ENCODE measurements at places on chromosomes 5 and 9.

- DNase-seq, result no peak
Observed at GRCh38 chr9:127973169-127974000, 7.4 kb downstream of the EEIG1 start.

DNA sequence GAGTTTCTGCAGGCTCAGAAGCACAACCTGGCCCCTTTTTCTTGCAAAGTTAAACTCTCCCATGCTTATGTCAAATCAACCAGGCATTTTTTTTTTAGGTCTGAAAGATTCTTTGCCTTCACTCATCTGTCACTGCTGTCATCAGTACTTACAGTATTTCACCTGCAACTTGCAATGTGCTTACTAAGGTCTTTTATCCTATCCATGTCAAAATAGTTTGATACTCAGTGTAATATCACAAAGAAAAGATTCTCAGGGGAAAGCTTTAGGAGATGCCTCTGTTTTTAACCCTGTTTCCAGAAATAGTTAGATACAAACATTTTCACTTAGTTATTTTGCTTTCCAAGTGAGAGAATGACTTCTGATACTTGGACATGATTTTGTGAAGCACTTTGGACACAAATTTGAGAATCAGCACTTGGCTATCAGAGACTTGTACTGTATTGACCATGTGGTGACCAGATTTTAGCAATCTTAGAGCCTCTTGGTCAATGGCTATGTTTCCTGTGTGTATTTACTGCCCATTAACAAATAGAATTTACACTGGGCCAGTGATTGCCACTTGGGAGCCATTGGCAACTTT is 428.2 kb downstream of the IRX1 start:
- no peak for DNase-seq

DNA sequence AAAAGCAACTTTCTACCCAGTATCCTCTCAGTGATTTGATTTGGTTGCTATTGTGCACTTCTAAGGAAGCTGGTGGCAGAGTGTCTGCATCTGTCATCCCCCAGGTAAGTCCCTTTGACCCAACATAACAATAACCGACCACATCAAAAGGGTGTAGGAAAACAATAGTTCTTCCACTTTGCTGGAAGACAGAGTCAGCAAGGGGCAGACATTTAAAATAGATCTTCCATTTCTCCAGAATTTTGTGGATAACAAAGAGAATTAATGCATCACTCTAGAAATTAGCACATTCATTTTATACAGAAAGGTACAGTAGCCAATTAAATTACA is 177.5 kb downstream of the EBF1 start:
- no peak for DNase-seq

DNA sequence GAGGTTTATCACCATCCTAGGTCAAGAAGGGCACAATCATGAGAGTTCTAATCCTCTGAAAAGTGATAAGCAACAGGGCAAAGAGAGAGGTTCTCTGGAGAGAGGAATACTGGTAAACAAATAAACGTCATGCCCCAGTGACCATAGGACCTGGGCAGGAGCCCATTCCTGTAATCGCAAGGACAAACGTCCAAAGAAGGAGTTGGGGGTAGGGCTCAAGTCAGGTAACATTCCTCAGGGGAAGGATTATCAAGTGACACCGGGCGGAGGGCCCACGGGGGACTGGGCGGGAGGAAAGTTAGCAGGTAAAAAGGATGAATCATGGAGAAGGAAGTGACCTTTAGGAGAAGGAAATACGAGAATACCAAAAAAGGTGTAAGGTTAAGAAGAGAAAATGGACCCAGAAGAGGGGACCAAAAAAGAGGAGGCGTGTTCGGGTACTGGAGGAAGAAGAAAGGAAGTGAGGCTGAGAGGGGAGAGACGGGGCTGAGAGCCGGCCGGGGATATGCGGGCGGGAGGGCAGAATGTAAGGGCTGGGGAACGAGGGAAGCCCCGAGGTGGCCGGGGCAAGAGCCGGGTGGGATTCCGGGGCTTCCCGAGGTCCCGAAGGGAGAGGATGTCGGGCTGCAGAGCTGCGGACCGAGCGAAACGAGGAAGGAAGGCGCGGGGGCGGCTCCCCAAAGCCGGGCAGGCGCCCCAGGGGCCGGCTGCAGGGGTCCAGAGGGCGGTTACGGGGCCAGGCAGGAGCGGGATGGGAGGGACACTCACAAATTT is 583 bp downstream of the DIAPH1 start:
- peak; percentile 43 for DNase-seq

GRCh38 chr9:2923766-2924379 is 80.0 kb upstream of the PUM3 start:
- no peak for DNase-seq

- no peak for DNase-seq
Observed at GRCh38 chr5:58224661-58225060, 235.2 kb downstream of the PLK2 start.

- no peak for DNase-seq
Observed at GRCh38 chr5:91361790-91362189, 21.3 kb downstream of the ARRDC3 start.

- no peak for DNase-seq
Observed at GRCh38 chr9:93461821-93462220, 8.4 kb upstream of the FAM120AOS start.

DNA sequence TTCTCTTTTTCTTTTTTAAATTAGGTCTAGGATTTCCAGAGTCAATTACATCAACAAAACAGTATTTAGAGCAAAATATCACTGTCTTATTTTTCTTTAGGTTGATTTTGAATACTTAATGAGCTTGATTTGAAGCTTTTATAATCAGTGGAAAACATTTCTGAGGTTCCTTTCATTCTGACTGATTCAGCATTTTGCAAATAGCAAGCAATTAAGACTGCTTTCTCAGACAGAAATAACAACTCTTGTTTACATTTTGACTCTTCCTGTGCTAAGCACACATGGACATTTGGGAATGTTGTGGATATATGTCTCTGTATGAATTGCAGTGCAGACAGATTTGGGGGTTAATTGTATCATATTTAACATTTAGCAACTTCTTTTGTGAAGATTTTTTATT is 22.2 kb upstream of the MCCC2 start:
- DNase-seq, result no peak

DNA sequence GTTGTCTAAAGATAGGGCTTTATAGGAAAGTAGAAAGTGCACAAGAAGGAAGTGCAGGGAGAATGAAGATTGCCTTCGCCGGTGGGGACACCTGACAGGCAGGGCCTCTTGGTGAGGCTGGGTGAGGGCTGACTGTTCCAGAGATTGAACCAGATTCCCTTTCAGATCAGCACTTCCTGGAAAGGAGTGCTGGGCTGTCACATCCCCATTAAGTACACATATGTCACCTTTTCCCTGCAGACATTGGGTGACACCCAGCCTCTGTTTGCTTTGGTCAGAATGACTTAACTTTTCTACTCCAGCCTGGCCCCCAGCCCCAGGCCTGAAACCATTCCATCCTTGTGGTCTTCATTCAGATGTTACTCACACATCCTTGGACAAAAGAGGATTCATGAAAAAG is 7.4 kb upstream of the SHROOM1 start:
- DNase-seq, result no peak

- DNase-seq, result no peak
Observed at GRCh38 chr9:16708656-16709435, 161.6 kb downstream of the BNC2 start.

GRCh38 chr5:82817897-82818676 is 259.1 kb downstream of the TMEM167A start:
- no peak for DNase-seq

- DNase-seq, result no peak
Observed at GRCh38 chr5:8839361-8840055, 706.4 kb downstream of the SEMA5A start.

DNA sequence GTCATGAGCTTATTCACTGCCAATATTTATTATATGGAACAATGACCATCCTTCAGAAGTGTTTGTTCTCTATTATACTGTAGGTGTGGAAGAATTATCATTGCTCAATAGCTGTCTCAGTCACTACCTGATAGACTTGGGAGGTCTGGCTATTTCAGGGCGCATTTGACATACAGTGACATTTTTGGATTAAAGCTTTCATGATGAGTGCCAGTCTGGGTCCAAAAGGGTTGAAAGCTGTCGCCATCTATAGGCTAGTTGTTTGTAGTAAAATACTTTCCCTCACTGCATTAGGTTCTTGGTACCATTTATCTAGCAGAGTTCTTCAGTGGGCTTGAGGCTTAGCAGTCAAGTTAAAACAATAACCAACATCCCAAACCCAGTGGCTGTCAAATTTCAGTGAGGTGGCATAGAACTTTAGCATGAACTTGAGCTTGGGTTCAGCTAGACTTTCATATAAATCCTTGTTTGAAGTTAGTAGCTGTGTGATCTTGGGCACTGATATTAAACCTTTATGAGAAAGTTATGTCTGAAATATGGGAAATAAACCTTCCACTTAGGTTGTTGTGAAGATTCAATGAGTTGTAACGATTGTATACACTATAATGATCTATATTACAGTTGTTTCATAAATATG is 110.5 kb upstream of the CDKN2B start:
- no peak for DNase-seq

- DNase-seq, result no peak
Observed at GRCh38 chr5:54098267-54098666, 212.1 kb downstream of the ARL15 start.

DNA sequence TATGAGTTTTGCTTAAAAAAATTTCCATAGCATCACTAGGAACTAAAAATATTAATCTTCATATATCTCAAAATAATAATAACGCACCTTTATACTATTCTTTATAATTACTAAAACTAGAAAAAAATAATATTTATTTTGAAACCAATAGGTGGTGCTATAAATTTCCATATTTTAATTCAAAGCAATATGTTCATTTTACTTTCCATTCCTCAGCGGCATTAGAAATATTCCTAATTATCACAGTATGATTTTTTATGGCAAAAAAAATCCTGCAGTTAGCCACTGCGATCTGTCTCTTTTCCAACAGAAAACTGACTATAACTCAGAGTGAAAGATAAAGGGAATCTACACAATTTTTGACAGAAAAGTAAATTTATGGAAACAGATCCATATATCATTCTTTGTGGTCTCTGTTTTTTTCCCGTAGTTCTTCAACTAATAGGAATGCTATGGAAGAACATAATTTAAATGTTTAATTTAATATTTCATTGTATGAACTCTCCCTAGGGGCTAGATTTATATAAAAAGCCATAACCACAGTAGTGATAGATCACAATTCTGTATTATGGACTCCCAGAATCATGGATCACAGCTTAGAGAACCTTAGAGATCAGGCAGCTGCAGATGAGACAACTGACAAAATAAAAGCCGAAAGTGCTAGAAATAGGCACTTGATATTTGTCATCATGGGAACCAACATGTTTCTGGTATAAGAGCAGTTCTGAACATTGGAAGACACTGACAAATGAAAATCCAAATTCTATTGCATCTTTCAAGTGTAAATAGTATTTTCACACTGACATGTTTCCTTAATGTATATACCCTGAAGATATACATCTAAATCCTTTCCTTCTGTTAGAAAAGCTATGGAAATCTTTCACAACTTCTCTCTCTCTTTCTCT is 167.7 kb upstream of the MPDZ start:
- no peak for DNase-seq

- peak; percentile 54 for DNase-seq
Observed at GRCh38 chr9:121498487-121499176, 1.0 kb downstream of the GGTA1 start.

DNA sequence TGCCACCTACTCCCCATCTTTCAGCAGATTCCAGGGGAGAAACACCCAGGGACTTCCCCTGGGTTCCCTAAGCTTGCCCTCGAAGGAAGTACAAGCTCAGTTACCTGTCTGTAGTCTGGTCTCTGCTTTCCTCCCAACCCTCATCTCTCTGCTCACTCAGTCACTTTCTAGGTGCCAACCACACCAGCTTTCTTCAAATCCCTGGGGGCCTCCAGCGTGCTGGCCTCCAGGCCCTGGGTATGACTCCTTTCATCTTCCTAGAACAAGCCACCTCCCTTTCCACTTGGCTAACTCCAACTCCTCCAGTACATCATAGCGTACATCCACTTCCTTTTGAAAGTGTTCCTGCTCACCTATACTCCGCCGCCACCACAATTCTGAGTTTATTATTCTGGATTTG is 222.6 kb downstream of the SNX18 start:
- DNase-seq, result no peak

DNA sequence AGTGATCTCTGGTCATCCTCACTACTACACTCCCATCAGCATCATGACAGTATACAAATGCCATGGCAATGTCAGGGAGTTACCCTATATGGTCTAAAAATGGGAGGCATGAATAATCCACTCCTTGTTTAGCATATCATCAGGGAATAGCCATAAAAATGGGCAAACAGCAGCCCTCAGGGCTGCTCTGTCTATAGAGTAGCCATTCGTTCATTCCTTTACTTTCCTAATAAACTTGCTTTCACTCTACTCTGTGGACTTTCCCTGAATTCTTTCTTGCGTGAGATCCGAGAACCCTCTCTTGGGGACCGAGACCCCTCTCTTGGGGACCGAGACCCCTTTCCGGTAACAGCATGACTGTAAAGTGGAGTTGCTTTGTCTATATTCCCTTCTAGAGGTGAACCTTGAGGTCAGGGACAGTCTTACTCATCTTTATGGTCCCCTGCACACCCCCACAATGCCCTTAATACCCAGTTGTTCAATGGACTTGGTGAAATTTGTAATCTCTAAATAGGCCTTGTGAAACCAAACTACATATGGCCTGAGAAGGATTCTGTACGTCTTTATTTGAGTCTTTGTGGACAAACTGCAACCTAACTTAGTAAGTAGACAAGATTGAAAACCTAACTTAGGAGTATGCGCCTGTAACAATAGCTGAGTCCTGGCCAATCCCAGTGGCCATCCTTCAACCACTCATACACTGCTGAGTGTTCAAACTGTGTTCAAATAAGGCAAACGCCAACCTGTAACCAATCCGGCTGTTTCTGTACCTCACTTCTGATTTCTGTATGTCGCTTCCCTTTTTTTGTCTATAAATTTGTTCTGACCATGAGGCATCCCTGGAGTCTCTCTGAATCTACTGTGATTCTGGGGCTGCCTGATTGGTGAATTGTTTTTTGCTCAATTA is 32.3 kb upstream of the UBTD2 start:
- no peak for DNase-seq

- DNase-seq, result no peak
Observed at GRCh38 chr5:53041071-53041692, 52.0 kb downstream of the ITGA2 start.

GRCh38 chr9:136625101-136626065 is 37.3 kb upstream of the EGFL7 start:
- peak; percentile 82 for DNase-seq

- no peak for DNase-seq
Observed at GRCh38 chr9:124849801-124850200, 3.5 kb upstream of the WDR38 start.

- DNase-seq, result no peak
Observed at GRCh38 chr9:121240472-121241135, 27.4 kb upstream of the GSN start.
